Smooth muscle cell of the coronary artery (primary cell): ENCODE measurements at places on chromosomes 5 and 9. TPM values are rescaled to one million over a fixed set of nuclear protein-coding genes. Genes with fewer than 3 reads are reported as not detected.

Gene BNIP1
- total RNA-seq = 12.1 and 21.0 TPM in 2 replicates

Gene DMXL1
- total RNA-seq = 19.4 and 24.1 TPM in 2 replicates

Gene PCDHGB6
- 1.9 and 3.5 TPM in 2 replicates for total RNA-seq

Gene IFNE
- total RNA-seq = 2.2 and 4.4 TPM in 2 replicates

Gene GPSM1
- total RNA-seq = 33.7 and 35.2 TPM in 2 replicates

Gene XRCC4
- total RNA-seq = 2.9 and 20.5 TPM in 2 replicates

Gene LCN15
- total RNA-seq = not detected in 2 replicates

Gene CDH10
- total RNA-seq = 0.70 and 3.8 TPM in 2 replicates

Gene ARL14EPL
- not detected in 2 replicates for total RNA-seq

Gene ZFP2
- 0.60 and 2.7 TPM in 2 replicates for total RNA-seq

Gene SMIM32
- total RNA-seq = not detected in 2 replicates

Gene LTC4S
- total RNA-seq = 1.3 and 1.8 TPM in 2 replicates

Gene PLAC8L1
- total RNA-seq = not detected in 2 replicates

Gene ENTPD2
- total RNA-seq = not detected in 2 replicates
